ENCODE measurements at places on chromosomes 13 and 19.

DNA sequence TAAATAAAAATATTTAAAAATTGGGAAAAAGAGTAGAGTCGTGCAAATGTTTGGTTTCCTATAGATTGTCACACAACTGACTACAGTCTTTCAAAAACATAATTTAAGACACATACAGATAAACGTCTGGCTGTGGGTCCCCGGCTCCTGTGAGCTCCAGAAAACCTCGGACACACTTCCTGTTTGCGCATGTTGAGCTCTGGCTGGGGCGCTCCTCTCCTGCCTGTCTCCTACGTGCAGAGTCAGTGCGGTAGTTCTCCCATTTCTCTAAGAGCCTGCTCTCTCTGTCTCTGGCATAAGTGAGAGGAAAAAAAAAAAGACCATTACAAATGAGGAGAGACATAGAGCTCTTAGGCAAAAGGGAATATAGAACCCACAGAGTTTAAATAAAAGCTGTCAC lies 128.2 kb upstream of the OBI1 start:
- no peak for DNase-seq

DNA sequence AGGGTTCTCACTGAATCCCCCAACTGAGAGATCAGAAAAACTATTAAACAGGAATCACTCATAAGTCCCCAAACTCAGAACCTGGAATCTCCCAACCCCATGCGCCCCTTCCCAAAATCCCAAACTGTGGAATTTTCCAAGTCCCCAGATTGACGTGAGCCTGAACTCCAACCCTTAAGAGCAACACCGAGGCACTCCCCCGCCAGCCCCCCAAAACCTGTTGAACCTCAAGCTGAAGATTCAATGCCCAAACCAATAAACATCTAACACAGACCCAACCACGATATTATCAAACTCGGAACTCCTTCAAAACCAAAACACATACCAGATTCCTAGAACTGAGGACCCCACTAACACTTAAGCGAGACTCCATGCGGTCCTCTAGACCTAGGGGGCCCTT lies 599 bp downstream of the IZUMO1 start:
- DNase-seq = no peak

DNA sequence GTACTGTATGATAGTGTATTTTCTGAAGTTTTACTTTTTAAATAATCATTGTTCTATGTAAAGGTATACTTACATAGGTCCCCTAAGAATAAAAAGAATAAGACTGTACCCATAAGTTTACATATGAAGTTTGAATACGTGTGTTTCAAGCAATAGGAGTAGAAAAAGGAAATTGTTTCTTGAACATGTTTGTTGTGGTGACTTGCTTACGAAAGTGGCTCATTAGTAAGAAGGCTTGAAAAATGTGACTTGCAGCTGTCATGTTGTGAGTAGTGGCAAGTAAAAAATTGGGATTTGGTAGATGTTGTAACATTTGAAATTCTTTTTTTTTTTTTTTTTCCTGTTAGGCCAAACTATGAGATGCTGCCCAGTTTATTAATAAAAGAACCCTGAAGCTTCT lies 203.3 kb downstream of the LMO7 start:
- no peak for DNase-seq

GRCh38 chr19:53808710-53809125 lies 15.4 kb downstream of the NLRP12 start:
- DNase-seq = peak; percentile 45

- DNase-seq = no peak
These were observed 210.0 kb downstream of the IRS2 start for GRCh38 chr13:109576331-109576813.

DNA sequence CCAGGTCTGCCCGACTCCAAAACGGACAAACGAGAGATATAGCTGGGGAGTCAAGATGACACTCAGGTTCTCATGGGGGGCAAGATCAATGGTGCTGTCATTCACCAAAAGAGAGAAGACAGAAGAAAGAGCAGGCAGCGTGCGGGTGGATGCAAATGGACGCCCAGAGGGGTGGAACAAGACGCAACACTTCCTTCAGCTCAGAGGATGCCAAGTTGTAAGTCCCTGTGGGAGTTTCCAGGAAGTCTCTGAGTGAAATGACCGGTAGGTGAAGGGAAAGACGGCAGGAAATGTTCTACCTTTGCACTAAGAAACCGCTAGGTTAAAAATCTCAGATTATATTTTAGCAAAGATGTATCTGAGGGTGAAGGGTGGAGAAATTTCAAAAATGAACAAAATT lies 26.5 kb downstream of the TUBGCP3 start:
- DNase-seq = no peak

- peak; percentile 89 for DNase-seq
These were observed 57.8 kb downstream of the MBNL2 start for GRCh38 chr13:97279913-97280312.

GRCh38 chr13:94662274-94662945 lies 49.9 kb downstream of the SOX21 start:
- DNase-seq = no peak

DNA sequence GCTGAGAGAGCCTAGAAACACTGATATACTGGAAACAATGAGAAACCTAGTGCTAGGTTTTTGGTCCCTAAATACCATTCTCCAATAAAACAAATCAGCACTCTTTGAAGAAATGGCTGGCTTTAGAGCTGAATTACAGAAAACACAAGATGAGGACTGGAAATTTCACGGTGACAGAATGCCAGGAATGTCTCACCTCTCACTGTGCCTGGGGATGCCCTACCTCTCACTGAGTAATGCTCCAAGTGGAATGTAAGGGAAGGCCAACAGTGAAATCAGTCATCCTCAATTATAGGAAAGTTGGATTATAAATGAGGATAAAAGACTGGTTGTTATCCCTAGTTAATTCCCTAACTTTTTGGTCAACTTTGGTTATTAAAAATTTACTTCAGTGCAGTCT lies 259.0 kb downstream of the NALCN start:
- peak; percentile 42 for DNase-seq

DNA sequence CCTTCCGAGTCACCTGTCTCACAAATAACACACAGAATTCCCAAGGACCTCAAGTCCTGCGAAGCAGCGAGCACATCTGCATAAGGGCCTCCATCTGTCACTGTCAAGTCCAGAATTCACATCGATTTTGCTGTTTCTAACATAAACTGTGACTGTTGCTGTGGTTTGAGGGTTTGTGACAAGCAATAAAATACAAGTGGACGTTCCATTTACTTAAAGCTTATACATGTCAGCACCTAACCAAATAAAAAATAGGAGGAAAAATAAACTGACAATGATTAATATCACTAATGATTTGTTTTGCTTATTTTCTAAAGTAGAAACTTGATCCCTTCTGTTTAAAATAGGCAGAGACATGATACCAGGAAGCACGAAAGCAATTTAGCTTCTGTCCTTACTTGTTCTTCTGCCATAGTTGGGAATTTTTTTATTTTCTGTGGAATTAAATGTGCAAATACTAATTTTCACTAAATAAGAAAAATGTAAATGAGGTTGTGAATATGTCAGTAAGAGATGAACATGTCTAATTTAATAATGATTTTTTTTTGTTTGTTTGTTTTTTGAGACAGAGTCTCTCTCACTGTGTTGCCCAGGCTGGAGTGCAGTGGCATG lies 279.1 kb downstream of the FGF9 start:
- DNase-seq = no peak

GRCh38 chr13:57137585-57137984 lies 3.1 kb upstream of the PRR20A start:
- DNase-seq = no peak

- peak; percentile 86 for DNase-seq
These were observed at the start of gene ZNF625 for GRCh38 chr19:12156223-12157058. TSS of gene ZNF625 (minus strand) at chr19:12156734. CDS start at chr19:12156558, 176 bp downstream.

DNA sequence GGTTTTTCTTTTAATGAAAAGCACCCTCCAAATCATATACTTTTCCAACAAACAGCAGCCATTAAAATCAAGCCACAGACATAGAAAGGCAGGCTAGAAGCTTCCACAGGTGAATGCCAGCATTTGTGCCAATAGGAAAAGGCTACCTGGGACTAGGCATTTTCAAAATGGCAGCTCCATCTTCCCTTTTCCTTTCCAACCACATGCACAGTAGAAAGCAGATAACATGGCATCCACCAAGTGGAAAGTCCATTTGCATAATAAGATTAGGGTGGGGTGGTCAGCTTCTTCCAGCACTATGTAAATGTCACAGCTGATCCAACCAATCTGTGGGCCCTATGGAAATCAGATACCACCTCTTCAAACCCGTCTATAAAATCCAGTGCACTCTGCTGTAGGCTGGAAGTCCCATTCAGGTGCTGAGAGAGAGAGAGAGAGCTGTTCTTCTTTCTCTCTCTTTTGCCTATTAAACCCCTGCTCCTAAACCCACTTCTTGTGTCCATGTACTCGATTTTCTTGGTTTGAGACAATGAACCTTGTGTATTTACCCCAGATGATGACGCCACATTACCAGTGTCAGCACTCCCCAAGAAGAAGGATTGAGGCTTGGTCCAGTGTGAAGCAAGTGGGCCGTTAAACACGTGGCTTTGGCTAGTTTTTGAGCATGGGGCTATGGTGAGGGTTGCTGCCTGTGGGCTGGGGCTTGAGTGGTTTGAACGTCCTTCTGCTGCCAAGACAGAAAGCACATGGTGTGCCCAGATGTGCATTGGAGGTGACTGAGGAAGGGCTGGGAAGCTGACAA lies 24.2 kb upstream of the IGFL1 start:
- DNase-seq = no peak

- DNase-seq = peak; percentile 70
These were observed 501.8 kb downstream of the EFNB2 start for GRCh38 chr13:106033659-106034058.

- no peak for DNase-seq
These were observed 17.8 kb downstream of the KCTD15 start for GRCh38 chr19:33814181-33815165.

DNA sequence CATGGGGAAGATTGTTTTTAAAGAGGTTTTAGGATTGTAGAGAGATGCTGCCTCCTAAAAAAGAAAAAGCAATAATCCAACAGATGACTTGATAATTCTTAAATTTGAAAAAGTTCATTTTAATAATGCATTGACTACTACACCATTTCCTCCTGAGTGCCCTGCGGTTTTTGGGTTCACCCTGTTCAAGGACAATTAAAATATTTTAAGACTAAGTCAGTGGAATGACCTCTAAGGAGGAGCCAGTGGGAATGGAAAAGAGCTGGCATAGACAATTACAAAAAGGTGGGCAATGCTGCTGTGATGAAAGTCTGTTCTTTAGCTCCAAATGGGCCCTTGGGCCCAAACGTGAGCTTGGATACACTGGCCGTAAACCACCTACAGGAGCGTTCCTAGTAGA lies 217.8 kb downstream of the LHFPL6 start:
- no peak for DNase-seq

DNA sequence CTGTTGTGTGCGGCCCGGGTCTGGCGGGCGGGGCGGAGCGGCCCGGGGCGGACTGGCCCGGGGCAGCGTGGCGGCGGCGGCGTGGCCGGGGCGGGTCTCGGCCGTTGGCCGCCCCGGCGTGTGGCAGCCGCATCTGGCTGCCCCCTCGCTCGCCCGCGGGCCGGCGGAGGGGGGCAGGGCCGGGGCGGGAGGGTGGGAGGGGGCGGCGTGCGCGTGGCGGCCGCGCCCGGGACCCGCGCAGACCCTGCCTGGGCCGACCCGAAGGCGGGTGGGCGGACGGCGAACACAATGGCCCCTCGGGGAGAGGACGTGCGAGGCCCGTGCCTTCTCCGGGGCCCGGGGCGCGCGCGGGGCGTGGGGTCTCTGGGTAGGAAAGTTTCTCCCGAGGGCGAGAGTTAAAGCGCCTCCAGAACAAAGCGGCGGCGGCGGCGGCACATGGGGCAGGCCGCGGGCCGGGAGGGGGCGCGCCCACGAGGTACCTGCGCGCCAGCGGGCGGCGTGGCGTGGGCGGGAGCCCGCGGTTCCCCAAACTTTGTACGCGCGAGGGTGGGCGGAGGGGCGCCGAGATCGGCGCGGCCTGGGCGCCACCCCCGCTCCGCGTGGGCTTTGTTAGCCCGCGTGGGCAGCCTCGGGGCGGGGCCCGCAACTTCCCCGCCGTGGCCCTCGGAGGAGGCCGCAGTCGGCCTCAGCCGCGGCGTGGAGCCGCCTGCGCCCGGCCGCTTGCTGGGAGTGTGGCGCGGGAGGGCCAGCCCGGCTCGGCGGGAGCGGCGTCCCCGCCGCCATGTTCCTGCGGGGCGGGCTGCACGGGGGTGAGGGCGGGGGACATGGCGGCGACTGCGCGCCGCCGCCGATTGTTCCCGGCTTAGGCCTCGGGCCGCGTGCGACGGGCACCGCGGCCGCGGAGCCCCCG lies 764 bp downstream of the MIR17HG start:
- DNase-seq = peak; percentile 37

DNA sequence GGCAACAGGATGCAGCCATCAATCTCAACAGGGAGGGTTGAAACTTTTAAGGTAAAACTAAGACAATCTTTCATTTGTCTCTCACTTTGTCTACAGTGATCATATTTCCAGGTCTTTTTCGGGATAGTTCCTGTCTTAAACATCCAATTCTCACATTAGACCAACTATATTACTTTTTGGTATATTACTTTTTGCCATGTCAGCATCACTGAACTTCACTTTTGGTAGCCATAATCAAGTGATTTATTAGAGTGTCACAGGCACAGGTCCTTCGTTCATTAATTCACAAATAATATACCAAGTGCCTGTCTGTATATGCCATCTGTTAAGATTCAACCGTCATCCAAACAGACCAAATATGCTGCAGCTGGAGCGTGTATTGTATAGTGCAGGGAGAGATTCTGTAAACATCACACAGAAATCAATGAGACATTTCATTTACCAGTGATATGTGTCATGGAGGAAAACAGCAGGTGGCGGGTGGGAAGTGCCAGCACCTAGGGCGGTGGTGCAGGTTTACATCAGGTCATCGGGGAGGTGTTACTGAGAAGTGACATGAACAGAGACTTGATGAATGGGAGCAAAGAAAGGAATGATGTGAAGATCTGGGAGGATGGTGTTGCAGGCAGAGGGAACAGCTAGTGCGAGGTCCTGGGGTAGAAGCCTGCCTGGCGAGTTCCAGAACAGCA lies 24.9 kb downstream of the ARHGEF7 start:
- DNase-seq = no peak

GRCh38 chr13:70502944-70503343 lies 394.7 kb upstream of the KLHL1 start:
- no peak for DNase-seq

GRCh38 chr19:49224879-49225278 lies 67.3 kb downstream of the TRPM4 start:
- peak; percentile 38 for DNase-seq

DNA sequence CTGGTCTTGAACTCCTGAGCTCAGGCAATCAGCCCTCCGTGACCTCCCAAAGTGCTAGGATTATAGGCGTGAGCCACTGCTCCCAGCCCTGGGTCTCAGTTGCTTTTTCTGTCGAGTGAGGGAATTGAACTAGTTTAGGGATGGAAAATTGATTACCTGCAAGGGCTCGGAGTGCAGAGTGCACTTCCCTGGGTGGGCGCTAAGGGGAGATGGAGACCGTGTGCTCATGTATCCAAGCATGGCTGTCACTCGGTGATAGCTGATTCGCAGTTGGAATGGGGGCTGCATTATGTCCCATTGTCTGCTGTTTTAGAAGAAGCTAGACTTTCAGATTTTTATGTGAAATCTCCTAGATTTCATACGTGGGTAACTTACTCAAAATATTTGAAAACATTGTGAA lies 139.9 kb upstream of the RFC3 start:
- no peak for DNase-seq

- DNase-seq = no peak
These were observed 19.5 kb downstream of the SHC2 start for GRCh38 chr19:441213-441836.
